ENCODE measurements at places on chromosomes 3 and 15. TPM values are rescaled to one million over a fixed set of nuclear protein-coding genes. Genes with fewer than 3 reads are reported as not detected.

GRCh38 chr15:63210151-63211091, 21.0 kb downstream of the RAB8B start:
- H3K27me3 ChIP-seq = no peaks in the 10 kb centered on the region
- DNase-seq = no peak
- H3K36me3 ChIP-seq = peaks cover 4% of the 10 kb centered on the region

GRCh38 chr3:156587760-156588069, 32.8 kb upstream of the SSR3 start:
- H3K4me1 ChIP-seq = no peaks in the 10 kb centered on the region
- DNase-seq = no peak
- H3K4me3 ChIP-seq = no peak overlapping the region
- H3K36me3 ChIP-seq = no peaks in the 10 kb centered on the region
- H3K27me3 ChIP-seq = no peaks in the 10 kb centered on the region

DNA sequence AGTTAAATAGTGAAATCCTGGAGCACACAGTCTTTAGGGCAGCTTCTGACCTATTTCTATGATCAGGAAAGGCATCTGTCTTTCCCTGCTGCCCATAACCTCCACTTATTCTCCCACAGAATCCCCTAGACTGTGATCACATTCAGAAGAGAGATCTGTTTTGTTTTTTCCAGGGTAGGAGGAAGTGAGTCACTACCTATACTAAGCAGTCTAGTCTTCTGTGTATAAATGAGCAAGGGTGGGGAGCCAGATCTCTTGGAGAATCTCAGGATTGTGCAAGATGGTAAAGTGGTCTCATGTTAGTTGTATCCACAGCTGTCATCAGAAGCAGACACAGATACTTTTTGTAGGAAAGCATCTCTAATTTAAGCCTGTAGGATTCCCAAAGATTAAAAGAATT, 11.8 kb upstream of the FBXO22 start:
- no peak overlapping the region for H3K27ac ChIP-seq
- H3K4me1 ChIP-seq = no peaks in the 10 kb centered on the region
- no peak overlapping the region for H3K4me3 ChIP-seq
- H3K36me3 ChIP-seq = peaks cover 7% of the 10 kb centered on the region

DNA sequence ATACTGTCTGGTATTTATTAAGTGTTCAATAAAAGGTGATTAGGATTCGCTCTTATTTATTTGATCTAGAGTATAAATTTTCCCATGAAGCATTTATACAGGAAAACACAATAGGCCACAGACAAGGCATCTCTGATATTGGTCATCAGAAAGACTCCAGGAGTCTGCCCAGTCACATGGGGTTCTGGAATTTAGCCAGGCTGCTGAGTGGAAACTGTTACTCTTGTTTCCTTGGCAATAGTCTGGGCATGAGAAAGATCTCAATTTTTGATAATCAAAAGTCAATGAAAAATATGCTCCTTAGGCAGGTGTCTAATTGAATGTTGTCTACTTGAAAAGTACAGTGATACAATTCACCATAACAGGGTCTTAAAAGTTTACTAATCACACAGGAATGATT, 161.2 kb downstream of the FRMD5 start:
- no peaks in the 10 kb centered on the region for H3K4me1 ChIP-seq
- no peak overlapping the region for H3K27ac ChIP-seq
- H3K27me3 ChIP-seq = peaks cover 37% of the 10 kb centered on the region
- no peak for DNase-seq
- H3K36me3 ChIP-seq = no peaks in the 10 kb centered on the region
- H3K4me3 ChIP-seq = no peak overlapping the region

- peak; percentile 12 for DNase-seq
- H3K4me1 ChIP-seq = peaks cover 32% of the 10 kb centered on the region
- H3K27me3 ChIP-seq = no peaks in the 10 kb centered on the region
- H3K27ac ChIP-seq = peak overlapping the region; percentile 83
- no peaks in the 10 kb centered on the region for H3K36me3 ChIP-seq
- peak overlapping the region; percentile 83 for H3K4me3 ChIP-seq
Measured at GRCh38 chr3:43180027-43180426, 74.1 kb upstream of the POMGNT2 start.

GRCh38 chr3:196079682-196080081, 2.2 kb downstream of the TFRC start:
- H3K27ac ChIP-seq = peak overlapping the region; percentile 8
- peaks cover 33% of the 10 kb centered on the region for H3K4me1 ChIP-seq
- no peak for DNase-seq
- H3K4me3 ChIP-seq = peak overlapping the region; percentile 90

DNA sequence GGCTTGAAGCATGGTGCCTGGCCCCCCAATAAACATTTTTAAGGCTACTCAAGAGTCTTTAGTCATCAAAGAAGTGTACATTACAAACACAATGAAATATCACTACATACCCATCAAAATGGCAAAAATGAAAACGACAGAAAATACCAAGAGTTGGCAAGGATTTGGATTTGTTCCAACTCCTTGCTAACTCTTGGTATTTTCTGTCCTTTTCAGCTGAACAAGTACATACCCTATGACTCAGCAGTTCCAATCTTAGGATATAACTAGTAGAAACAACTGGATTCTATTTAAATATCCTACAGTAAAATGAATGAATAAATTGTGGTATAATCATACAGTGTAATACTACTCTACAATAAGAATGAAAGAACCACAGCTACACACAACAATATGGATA, 25.1 kb upstream of the GABPB1 start:
- no peaks in the 10 kb centered on the region for H3K36me3 ChIP-seq
- no peak for DNase-seq
- no peak overlapping the region for H3K4me3 ChIP-seq
- H3K4me1 ChIP-seq = peaks cover 20% of the 10 kb centered on the region
- no peak overlapping the region for H3K27ac ChIP-seq

GRCh38 chr3:22225161-22225560, 474.2 kb upstream of the ZNF385D start:
- DNase-seq = no peak
- H3K27me3 ChIP-seq = no peaks in the 10 kb centered on the region
- no peak overlapping the region for H3K4me3 ChIP-seq
- H3K4me1 ChIP-seq = no peaks in the 10 kb centered on the region
- H3K27ac ChIP-seq = no peak overlapping the region
- no peaks in the 10 kb centered on the region for H3K36me3 ChIP-seq

GRCh38 chr3:161163297-161163696, 57.8 kb upstream of the NMD3 start:
- no peaks in the 10 kb centered on the region for H3K4me1 ChIP-seq
- no peak for DNase-seq
- H3K36me3 ChIP-seq = peaks cover 5% of the 10 kb centered on the region
- peaks cover 9% of the 10 kb centered on the region for H3K27me3 ChIP-seq
- no peak overlapping the region for H3K27ac ChIP-seq
- H3K4me3 ChIP-seq = no peak overlapping the region

DNA sequence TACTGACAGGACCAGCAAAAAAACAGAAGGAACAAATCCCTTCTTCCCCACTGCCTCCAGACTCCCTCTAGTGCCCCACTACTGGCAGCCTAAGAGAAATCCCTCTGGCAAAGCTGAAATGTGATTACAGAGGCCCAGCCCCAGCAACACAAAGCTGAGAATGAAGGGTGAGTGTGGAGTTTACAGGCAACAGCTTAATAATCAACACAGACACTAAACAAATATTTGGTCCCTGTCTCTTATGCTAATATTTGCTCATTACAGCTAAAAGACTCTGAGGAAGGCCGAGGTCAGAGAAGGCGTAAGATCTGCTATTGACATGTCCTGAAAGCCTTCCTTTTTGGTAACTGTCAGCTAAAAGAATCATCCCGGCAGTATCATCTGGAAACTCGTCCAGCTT, 308.5 kb upstream of the RASGRP1 start:
- no peaks in the 10 kb centered on the region for H3K36me3 ChIP-seq
- DNase-seq = no peak
- H3K27ac ChIP-seq = no peak overlapping the region
- peaks cover 3% of the 10 kb centered on the region for H3K27me3 ChIP-seq
- H3K4me1 ChIP-seq = no peaks in the 10 kb centered on the region
- H3K4me3 ChIP-seq = no peak overlapping the region

DNA sequence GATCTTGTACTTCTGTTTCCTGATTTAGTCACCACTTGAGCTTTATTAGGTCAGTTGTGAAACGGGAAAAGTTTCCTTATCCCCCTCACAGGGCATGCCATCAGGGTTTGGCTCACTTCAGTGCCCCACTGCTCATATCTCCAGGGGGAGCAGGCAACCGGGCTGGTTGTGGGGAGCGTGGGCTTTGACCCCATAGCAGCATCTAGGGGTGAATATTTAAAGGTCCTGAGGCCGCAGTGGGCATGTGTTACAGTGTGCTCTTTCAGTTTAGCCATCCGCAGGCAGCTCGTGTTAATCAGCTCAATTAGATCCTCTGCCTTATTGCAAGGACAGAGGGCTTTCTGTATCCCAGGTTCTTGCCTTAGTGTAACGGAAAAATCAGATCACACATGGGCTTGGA, 71.9 kb downstream of the MRPL46 start:
- H3K4me3 ChIP-seq = no peak overlapping the region
- DNase-seq = no peak
- peaks cover 4% of the 10 kb centered on the region for H3K4me1 ChIP-seq
- H3K27ac ChIP-seq = no peak overlapping the region
- H3K27me3 ChIP-seq = peaks cover 4% of the 10 kb centered on the region

DNA sequence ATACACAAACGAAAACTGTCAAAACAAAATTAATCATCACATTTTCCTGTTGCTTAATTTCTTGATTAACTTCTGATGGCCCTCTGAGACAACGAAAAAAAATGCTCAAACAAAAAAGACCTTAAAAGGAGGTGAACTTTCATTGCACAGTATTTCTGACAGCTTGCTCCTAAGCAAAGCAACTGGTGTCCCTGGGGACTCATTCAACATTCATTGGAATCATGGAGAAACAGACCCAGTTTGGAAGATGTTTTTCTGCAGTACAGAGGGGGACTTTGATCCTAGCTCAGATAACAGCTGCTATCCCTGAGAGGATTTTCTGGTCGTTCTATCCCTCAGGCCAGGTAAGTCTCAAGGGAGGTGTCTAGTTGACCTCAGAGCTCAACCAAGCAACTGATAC, 378.7 kb upstream of the ATP11B start:
- no peaks in the 10 kb centered on the region for H3K27me3 ChIP-seq
- no peaks in the 10 kb centered on the region for H3K36me3 ChIP-seq

GRCh38 chr3:177295116-177295515, 97.8 kb upstream of the TBL1XR1 start:
- no peak overlapping the region for H3K27ac ChIP-seq
- no peak for DNase-seq
- peaks cover 15% of the 10 kb centered on the region for H3K4me1 ChIP-seq
- H3K4me3 ChIP-seq = no peak overlapping the region

GRCh38 chr3:52682016-52682415, 3.7 kb downstream of the PBRM1 start:
- no peak for DNase-seq
- peak overlapping the region; percentile 15 for H3K27ac ChIP-seq
- H3K36me3 ChIP-seq = peaks cover 15% of the 10 kb centered on the region
- no peaks in the 10 kb centered on the region for H3K27me3 ChIP-seq

- H3K4me3 ChIP-seq = no peak overlapping the region
- no peak for DNase-seq
- no peaks in the 10 kb centered on the region for H3K27me3 ChIP-seq
- H3K4me1 ChIP-seq = no peaks in the 10 kb centered on the region
- no peak overlapping the region for H3K27ac ChIP-seq
- no peaks in the 10 kb centered on the region for H3K36me3 ChIP-seq
Measured at GRCh38 chr3:81045976-81046375, 715.5 kb downstream of the GBE1 start.

GRCh38 chr3:32325201-32325600, 66.5 kb upstream of the CMTM7 start:
- H3K4me3 ChIP-seq = no peak overlapping the region
- no peak overlapping the region for H3K27ac ChIP-seq
- no peaks in the 10 kb centered on the region for H3K36me3 ChIP-seq
- no peak for DNase-seq
- peaks cover 13% of the 10 kb centered on the region for H3K4me1 ChIP-seq

- peaks cover 15% of the 10 kb centered on the region for H3K4me1 ChIP-seq
- peaks cover 20% of the 10 kb centered on the region for H3K27me3 ChIP-seq
- peak overlapping the region; percentile 48 for H3K27ac ChIP-seq
- no peak overlapping the region for H3K4me3 ChIP-seq
- H3K36me3 ChIP-seq = no peaks in the 10 kb centered on the region
- peak; percentile 45 for DNase-seq
Measured at GRCh38 chr15:70466895-70467529, 296.3 kb downstream of the UACA start.

GRCh38 chr3:134956844-134957243, 161.8 kb downstream of the EPHB1 start:
- no peak for DNase-seq
- no peak overlapping the region for H3K27ac ChIP-seq
- H3K36me3 ChIP-seq = no peaks in the 10 kb centered on the region
- H3K27me3 ChIP-seq = no peaks in the 10 kb centered on the region

DNA sequence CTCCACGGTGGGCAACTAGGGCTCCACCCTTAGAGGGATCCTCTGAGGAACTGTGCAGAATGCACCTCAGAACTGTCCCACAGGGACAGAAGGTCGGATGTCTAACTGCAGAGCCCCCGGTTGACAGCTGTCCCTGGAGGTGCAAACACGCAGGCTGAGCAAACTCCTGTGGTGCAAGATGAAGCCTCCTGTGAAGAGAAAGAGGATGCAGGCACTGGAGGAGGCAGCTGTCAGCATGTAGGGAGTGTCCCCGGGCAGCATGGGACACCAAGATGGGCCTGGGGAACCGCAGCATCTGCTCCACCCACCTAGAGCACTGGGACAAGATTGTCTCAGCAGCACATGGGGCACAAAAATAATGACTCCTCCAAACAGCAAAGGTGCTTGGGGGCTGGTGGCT, 258.9 kb downstream of the ABHD5 start:
- H3K27me3 ChIP-seq = peaks cover 34% of the 10 kb centered on the region
- no peak for DNase-seq
- no peaks in the 10 kb centered on the region for H3K4me1 ChIP-seq
- H3K4me3 ChIP-seq = no peak overlapping the region
- no peak overlapping the region for H3K27ac ChIP-seq
- H3K36me3 ChIP-seq = no peaks in the 10 kb centered on the region

GRCh38 chr15:35549567-35549966, 3.6 kb upstream of the DPH6 start:
- H3K4me3 ChIP-seq = no peak overlapping the region
- no peaks in the 10 kb centered on the region for H3K27me3 ChIP-seq
- no peaks in the 10 kb centered on the region for H3K36me3 ChIP-seq
- no peak for DNase-seq
- H3K27ac ChIP-seq = no peak overlapping the region

DNA sequence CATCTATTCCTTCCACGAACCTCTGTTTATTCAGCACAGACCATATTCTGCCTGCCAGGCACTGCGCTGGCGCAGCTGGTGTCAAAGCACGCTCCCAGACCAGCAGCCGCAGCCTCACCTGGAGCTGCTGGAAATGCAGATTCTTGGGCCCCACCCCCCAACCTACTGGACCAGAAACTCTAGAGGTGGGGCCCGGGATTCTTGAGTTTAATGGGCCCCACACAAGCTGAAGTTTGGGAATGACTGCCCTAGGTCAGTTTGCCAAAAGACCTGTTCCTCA, 7.0 kb downstream of the CHST13 start:
- DNase-seq = no peak
- no peaks in the 10 kb centered on the region for H3K4me1 ChIP-seq
- H3K4me3 ChIP-seq = no peak overlapping the region

GRCh38 chr3:192923731-192924130, 6.1 kb upstream of the MB21D2 start:
- peaks cover 40% of the 10 kb centered on the region for H3K27me3 ChIP-seq
- H3K4me1 ChIP-seq = no peaks in the 10 kb centered on the region
- no peak overlapping the region for H3K4me3 ChIP-seq
- H3K27ac ChIP-seq = no peak overlapping the region
- no peak for DNase-seq

IL17RC gene
- polyA plus RNA-seq = 9.1 TPM

GATM gene
- 21.4 TPM for polyA plus RNA-seq

AGBL1 gene
- polyA plus RNA-seq = not detected

ACTRT3 gene
- polyA plus RNA-seq = 0.20 TPM

C3orf38 gene
- 41.3 TPM for polyA plus RNA-seq

TRH gene
- polyA plus RNA-seq = not detected

DUOX1 gene
- 1.7 TPM for polyA plus RNA-seq

SLC28A2 gene
- polyA plus RNA-seq = not detected

SPINK8 gene
- polyA plus RNA-seq = not detected

APH1B gene
- 26.5 TPM for polyA plus RNA-seq

ANKUB1 gene
- 2.6 TPM for polyA plus RNA-seq

Measured in naive B cell (primary cell).